ENCODE measurements at places on chromosomes 13 and 19.
A peak's percentile ranks its signal among the peaks of the same experiment; 100 is the strongest.

- DNase-seq, result no peak
Observed at GRCh38 chr13:20125783-20126165, 35.1 kb downstream of the GJA3 start.

- no peak for DNase-seq
Observed at GRCh38 chr19:12772323-12772722, 3.0 kb downstream of the HOOK2 start.

DNA sequence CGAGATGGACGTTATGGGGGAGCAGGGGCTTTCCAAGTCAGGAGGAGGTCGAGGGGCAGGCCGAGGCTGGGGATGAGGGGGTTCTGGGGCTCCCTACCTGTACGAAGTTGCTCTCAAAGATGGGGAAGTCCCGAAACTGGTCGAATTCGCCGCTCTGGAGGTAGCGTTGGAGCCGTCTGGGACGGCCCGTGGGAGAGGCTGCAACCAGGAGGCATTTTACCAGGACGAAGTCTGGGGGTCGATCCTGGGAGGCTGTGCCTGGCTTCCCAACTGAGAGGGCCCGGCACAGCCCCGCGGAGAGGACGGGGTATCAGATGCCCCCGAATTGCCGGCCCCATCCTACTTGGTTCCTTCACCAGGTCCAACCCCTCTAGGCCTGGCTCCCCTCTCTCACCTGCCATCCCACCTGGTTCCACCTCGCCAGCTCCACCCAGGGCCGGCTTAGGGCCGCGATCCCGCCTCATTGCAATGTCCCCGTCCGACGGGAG, 527 bp upstream of the EMC10 start:
- DNase-seq, result no peak

DNA sequence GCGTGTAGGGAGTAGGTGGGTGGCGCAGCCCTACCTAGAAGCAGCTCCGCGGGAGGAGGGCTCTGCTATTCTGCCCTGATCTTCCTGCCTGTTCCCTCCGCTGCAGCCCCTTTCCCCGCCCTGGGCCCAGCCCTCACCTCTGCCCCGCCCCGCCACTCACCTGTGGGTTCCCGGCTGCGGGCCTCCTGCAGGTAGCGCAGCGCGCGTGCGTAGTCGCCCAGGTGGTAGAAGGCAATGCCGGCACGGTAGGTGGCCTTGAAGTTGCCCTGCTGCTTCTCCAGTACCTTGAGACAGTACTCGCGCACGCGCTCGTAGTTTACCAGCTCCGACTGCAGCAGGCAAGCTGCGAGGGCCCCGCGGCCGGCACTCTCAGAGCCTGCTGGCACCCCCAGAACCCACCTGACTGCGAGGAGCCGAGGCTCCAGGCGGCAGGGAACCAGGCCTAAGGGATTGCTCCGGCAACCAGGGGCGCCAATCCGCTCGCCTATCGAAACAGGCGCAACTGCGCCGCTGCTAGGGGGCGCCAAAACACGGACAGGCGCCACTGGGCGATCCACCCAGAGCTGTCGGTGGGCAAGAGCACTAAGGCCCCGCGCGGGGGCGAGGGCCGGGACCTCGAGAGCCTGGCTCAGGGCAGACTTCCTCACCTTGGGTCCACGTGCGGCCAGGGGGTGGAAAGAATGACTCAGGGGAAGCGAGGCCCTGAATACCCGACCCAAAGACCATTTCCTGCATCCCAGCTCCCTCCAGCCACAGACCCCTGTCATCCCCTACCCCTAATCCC, 965 bp downstream of the TTC9B start:
- no peak for DNase-seq

DNA sequence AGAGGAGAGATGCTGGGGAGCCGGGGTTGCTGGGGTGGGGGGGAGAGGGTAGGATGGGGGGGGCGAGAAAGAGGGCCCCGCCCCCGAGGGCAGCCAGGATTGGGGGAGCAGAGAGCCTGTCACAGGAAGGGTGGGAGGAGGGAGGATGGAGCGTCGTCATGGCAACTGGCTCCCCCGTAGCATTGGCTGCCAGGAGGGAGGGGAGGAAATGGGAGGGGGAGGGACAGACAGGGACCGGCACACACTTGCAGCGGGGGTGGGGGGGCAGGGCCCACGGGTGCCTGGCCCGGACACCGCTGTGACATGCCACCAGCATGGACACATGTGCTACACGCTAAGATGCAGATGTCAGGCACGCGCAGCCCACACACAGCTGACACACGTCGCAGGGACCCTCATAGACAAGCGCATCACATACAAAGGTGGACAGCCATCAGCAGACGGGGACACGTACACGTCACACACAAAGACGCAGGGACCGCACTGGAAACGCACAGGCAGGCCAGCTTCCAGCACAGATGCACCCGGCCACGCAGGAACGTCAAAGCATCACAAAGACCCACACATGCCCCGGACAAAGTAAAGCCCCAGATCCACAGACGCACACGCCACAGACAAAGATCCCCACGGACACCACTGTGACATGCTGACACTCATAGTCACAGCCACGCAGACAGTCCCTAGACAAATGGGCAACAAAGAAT, at the start of gene LMTK3:
LMTK3 (minus strand) TSS at position 36 of the 704 bp plus-strand sequence. CDS start 259 bp downstream, outside the sequence.
- DNase-seq, result peak; percentile 72

DNA sequence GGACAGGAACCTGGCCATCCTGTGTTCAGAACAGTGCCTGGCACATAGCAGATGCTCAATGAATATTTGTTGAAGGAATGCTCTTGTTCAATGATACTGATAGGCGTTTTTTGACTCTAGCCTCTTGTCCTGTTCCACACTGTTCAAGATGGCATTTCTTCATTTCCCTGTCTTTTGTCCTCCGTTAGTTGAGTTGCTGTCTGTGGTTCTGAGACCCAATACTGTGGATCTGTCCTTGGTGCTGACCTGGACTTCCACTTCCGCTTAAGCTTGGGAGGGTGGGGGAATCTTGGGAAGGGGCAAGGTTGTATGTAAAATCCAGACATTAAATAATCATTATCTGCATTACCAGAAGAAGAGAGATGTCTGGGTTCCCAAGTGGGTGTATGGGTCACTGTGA, 8.3 kb upstream of the KCNN4 start:
- DNase-seq, result no peak

- no peak for DNase-seq
Observed at GRCh38 chr13:102510072-102510471, 86.7 kb upstream of the TPP2 start.

GRCh38 chr13:35448465-35448864, 28.0 kb downstream of the MAB21L1 start:
- DNase-seq, result no peak

- DNase-seq, result no peak
Observed at GRCh38 chr19:10517760-10518443, 655 bp upstream of the S1PR5 start.

DNA sequence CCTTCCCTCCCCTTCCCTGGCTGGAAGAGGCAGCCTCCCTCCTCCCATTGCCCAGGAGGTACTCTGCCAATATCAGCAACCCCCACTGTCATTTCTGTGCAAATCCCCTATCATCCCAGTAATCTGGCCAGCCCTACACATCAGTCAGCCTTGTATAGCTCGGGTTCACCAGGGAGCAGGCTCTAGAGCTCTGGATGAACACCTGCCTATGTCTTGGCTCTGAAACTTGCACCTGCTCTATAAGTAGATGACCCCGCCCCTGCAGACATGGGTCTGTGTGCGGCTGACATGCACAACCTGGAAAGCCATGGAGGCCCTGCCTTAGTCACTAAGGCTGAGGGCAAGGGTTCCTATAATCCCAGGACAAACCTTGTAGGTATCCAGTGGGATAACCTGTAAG, 1042.9 kb downstream of the UQCRFS1 start:
- no peak for DNase-seq

DNA sequence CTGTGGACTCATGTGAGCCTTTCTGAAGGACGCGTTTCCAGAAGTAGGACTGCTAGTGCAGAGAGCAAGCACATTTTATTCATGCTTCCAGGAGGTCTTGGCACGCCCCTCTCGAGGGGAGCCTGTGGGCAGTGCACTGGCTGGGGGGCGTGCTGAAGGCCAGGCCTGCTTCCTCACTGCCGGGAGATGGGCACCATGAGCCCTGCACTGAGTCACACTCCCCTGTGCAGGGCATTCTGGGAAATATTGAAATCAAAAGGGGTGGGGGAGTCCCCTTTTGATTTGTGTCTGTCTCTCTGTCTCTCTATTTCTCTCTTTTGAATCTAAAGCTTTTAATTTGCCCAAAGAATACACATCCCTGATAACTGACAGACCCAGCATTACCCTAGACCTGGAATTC, 34.0 kb downstream of the DPF1 start:
- DNase-seq, result no peak

GRCh38 chr13:99339736-99340397, 32.7 kb upstream of the GPR183 start:
- peak; percentile 58 for DNase-seq

- no peak for DNase-seq
Observed at GRCh38 chr19:29381353-29382203, 144.2 kb upstream of the VSTM2B start.

GRCh38 chr13:28012383-28012782, 23.9 kb upstream of the URAD start:
- no peak for DNase-seq

GRCh38 chr19:38394488-38394887, 6.0 kb downstream of the SPRED3 start:
- DNase-seq, result peak; percentile 75

- no peak for DNase-seq
Observed at GRCh38 chr13:33127009-33127551, 110.9 kb downstream of the KL start.

GRCh38 chr13:33743438-33744368, 74.2 kb upstream of the RFC3 start:
- no peak for DNase-seq

DNA sequence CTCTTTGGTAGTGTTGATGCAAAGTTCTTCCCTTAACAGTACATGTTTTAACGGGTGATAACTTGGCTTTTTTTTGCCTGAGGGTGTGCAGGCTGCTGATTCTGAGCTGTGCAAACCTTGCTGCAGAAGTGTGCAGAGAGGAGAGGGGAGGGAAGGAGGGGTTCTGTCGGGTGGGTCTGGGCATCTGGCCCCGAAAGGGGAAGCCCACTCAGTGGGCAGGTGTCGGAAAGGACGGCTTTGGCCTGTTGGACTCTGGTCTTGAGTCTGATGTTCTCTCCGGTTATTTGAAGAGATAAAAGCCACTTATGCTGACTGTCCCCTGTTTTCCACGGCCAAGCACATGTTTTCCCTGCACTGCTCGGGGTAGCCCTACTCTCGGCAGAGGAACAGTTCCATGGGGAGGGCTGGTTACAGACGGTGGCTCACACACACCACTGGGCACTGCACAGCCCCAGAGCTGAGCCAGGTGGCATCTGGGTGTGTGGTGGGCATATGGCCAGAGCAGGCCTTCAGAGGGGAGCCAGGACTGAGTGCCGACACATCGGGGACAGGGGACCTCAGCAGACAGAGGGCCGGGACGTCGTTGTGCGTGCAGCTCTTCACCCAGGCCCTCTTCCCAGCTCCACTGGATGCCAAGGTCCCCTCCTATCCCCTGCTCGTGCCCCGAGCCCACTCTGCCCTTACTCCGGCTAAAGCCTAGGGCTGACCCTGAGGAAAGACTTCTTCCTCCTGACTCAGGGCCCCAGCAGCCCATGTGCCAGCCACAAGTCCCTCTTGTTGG, 93.2 kb downstream of the TEX29 start:
- DNase-seq, result no peak

DNA sequence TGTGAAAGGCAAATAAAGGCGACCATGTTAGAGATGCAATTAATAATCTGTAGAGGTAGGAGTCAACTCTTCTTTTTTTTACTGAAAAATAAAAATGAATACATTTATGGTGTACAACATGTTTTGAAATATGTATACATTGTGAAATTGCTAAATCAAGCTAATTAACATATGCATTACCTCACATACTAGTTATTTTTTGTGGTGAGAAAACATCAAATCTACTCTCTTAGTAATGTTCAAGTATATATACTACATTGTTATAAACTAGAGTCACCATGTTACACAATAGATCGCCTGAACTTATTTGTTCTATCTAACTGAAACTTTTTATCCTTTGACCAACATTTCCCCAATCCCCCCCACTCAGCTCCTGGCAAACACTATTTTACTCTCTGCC, 143.2 kb downstream of the POU4F1 start:
- no peak for DNase-seq

DNA sequence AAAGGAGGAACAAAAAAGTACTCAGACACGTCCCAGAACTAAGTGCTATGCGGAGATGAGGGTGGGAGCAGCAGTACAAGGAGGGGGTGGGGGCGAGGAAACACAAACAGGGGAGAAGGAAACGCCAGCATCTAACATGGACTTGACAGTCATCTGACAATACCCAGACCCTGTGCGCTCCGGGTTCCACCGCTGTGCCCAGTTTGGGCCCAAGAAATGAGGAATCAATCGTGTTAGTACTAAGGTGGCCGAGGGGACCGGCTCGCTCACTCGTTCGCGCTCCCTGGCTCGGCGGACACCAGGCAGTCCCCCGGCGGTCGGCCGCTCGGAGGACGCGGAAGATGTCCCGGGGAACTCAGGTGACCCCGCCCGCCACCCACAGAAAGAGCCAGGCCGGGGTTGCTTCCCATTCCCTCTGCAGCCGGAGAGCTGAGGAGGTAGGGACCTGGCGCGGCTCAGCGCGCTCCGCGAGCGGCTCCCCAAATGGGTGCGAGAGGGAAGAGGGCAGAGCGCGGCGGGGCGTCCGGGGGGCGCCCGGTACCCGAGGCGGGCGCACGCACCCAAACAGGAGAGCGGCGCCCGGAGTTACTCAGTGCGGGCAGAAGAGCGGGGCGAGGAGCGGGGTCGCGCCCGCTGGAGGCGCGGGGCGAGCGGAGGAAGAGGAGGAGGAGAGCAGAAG, 616 bp downstream of the TSHZ3 start:
- no peak for DNase-seq

DNA sequence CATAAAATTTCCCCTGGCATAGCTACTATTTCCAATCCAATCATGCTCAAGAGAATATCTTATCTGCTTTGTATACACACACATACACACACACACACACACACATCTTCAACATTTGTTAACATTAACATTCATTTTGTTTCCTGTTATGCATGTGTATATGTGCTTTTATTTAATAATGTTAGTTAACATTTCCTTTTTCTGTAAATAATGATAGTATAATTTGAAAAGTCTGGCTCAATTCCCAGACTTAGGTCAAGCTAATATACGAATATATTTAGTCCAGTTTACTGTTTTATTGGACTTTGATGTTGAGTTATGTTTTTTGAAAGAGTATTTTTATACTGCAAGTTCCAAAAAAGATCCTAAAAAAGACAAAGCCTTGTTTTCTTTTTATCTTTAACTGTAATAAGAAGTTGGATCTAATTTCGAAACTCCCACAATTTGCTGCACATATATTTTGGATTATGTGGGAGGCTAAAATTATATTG, 1072.4 kb downstream of the EFNB2 start:
- DNase-seq, result no peak
